ENCODE measurements at places on chromosomes 3 and 15. TPM values are rescaled to one million over a fixed set of nuclear protein-coding genes. Genes with fewer than 3 reads are reported as not detected.

The BCHE gene
- polyA plus RNA-seq: 26.5 TPM

The RBMS3 gene
- polyA plus RNA-seq: 2.1 TPM

The DPP8 gene
- 29.4 TPM for polyA plus RNA-seq

The SMC4 gene
- 278 TPM for polyA plus RNA-seq

Data from GM12878 (cell line).